ENCODE measurements at places on chromosomes 5 and 9.

GRCh38 chr5:136516637-136517036, 151.3 kb upstream of the TRPC7 start:
- no peak for DNase-seq

DNA sequence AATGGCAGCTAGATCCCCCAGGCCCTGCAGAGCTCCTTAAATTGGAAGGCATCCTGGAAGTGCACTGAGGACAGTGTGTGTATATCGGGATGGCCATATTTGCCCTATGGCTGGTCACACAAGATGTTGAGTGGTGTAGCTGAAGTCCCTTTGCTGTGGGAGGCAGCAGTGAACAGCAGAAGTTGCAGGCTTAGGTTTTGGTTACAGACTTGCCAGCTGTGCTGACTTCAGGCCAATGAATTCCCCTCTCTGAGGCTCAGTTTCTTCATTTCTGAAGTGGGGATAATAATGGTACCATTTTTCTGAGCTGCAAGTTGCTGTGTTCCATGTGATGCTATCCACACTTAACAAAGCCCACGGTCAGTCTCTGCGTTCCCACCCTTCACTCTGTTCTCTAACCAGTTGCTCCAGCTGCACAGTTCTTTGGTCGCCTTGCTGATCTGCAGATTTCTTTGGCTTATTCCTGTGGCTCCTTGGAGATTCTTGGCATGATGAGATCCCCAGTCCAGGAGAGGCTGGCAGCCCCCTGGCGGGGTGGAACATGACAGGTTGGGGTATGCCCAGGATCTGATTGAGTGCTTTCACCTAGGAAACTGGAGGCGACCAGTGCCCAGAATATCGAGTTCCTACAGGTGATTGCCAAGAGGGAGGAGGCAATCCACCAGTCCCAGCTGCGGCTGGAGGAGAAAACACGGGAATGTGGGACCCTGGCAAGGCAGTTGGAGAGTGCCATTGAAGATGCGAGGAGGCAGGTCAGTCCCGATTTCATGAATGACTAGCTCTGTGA, 6.5 kb upstream of the GLE1 start:
- DNase-seq: no peak

GRCh38 chr9:32128546-32128945, 255.9 kb upstream of the ACO1 start:
- no peak for DNase-seq

DNA sequence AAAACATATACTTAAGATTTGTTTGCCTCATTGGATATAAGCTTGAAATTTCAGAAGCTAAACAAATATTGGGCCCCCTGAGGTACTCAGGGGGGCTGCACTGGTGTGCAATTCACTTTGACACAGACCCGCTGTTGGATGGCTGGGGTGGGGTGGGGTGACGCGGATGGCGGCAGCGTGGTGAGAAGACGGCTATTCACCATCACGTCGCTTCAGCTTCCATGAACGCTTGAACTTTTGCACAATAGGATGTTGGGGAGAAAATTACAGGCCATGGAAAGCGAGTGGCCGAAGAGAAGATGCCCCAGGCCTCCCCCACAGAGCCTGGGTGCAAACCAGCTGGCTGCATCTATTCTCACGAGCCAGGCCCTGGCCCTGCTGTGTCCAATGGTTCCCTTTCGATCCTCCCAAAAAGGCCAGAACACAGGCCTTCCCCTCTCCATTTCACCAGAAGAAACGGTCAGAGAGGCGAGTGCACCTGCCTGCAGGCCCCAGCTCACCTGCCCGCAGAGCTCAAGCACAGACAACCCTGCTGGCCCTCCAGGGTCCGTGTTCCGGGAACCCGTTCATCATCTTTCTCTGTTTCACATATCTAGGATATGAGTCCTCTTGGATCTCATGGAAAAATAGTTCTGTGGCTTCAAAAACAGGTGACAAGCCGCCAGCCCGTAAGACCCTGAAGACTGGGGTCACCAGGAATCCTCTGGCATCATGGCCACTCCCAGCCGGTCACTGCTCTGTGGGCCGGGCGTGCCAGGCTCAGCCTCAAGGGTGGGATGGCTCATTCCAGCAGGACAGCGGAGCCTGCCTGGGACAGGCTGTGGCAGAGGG, 46.8 kb upstream of the SARDH start:
- no peak for DNase-seq

- no peak for DNase-seq
Observed at GRCh38 chr9:69193685-69194032, 19.6 kb downstream of the TJP2 start.

DNA sequence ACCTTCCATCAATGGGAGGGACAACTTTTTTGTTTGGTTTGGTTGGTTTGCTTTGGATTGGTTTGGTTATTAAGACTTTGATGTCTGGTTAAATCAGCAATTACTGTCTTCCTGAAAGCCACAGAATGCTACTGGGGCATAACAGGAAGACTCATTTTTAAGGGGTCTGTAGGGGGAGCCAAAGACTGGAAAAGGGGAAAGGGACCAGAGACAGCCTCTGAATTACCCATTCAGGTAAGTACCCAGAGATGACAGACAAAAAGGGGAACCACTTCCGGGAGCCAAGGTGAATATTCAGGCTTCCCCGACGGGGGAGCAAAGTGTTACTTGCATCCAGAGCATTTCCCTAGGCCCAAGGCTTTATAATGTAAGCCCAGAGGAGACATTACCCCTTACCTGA, 4.6 kb upstream of the FEM1C start:
- DNase-seq: no peak

GRCh38 chr9:95757439-95757838, 118.1 kb upstream of the ERCC6L2 start:
- DNase-seq: no peak

- DNase-seq: no peak
Observed at GRCh38 chr9:93702261-93702660, 125.9 kb downstream of the PHF2 start.

DNA sequence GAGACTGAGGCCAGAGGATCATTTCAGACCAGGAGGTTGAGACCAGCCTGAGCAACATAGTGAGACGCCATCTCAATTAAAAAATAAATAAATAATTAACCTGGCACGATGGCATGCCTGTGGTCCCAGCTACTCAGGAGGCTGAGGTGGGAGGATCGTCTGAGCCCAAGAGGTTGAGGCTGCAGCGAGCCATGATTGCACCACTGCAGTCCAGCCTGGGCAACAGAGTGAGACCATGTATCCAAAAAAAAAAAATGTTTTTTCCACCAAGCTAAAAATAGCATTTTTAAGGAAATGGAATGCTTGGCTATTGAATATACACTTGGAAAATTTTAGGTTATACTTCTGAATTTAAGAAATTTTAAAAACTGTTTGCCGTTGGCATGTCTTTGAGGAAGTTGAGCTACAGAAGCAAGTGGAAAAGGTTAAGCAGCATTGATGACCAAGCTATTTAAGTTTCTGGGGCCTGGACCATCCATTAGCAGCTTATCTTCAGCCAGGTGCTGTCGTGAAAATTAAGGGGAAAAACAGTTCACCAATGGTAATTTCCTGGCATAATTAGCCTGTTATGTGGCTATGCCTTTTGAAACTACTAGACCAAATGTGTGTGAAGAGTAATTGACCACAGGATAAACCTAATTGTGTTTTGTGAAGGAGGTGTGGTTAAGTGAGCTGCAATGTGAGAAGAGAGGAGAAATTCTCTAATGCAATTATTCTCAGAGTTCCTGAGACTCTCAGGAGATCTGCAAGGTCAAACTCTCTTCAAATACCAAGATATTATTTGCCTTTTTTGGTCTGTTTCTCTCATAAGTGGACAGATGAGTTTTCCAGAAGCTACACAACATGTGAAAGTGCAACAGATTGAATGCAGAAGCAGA, 21.0 kb downstream of the F2R start:
- DNase-seq: no peak

- DNase-seq: no peak
Observed at GRCh38 chr5:73901043-73901442, 275.0 kb downstream of the ARHGEF28 start.

DNA sequence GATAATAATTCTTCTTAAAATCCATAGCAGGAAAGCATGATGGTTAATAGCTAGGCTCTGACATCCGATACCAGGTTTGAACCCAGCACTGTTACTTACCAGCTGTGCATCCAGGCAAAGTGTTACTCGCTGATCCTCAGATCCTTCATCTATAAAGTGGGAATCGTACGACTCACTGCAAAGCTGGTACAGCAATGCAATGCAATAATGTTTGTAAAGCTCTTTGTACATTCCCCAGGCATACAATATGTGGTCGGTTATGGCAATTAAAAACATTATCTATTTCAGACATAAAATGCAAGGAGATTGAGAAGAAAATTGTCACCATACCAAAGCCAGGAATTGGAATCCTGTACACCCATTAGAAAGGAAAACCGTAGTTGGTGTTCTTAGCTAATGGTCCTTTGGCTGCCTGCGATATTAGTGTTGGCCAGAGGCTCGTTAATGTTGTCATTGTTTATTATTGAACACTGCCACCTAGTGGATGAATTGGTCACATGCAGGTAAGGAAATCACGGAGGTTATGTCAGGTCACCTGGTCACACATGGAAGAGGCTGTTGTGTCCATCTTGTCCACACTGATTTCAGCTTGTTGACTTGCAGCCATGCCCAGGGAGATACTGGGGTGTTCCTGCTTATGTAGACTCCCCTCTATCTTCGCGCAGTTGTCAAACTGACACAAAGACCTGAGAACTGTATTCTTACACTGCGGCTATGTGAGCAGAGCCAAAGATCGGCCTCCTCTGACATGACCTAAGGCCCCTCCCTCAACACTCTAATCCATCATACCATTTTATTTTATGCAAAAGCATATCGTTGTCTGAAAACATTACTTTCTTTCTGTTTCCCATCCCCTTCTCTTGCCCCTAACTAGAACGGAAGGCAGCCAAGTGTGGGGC, 87.5 kb upstream of the PPP2R2B start:
- DNase-seq: no peak

- DNase-seq: no peak
Observed at GRCh38 chr9:36855448-36856315, 178.4 kb downstream of the PAX5 start.

DNA sequence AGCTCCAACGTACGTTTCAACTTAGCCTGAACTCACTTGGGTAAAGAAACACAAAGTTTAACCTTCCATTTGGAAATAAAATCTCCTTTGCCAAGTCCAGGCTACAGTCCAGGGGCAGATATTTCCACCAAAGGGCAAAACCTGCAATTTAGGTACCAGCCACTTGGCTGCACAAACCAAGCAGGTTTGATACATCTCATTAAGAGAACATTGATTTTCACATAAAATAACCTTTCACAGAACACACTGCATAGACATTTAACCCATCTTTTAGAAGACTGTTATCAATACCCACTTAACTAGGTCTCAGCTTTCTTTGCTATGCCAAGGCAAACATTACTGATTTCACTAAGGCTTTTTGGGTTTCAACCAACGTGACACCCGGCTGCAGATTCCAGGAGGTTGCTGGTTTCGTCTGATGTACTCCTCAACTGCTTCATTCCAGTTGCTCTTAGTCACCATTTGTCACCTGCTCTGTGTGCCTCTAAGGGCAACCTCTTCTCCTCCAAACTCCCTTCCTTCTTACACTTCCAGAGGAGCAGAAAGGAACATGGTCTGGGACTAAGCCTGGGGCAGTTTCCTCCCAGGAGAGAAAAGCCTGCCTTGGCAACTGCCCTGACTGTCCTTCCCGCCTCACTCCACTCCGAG, 67.1 kb downstream of the EPB41L4B start:
- DNase-seq: no peak

GRCh38 chr5:15489571-15490235, 10.3 kb upstream of the FBXL7 start:
- DNase-seq: no peak

- peak; percentile 12 for DNase-seq
Observed at GRCh38 chr5:76582230-76583162, 40.7 kb downstream of the F2RL2 start.

DNA sequence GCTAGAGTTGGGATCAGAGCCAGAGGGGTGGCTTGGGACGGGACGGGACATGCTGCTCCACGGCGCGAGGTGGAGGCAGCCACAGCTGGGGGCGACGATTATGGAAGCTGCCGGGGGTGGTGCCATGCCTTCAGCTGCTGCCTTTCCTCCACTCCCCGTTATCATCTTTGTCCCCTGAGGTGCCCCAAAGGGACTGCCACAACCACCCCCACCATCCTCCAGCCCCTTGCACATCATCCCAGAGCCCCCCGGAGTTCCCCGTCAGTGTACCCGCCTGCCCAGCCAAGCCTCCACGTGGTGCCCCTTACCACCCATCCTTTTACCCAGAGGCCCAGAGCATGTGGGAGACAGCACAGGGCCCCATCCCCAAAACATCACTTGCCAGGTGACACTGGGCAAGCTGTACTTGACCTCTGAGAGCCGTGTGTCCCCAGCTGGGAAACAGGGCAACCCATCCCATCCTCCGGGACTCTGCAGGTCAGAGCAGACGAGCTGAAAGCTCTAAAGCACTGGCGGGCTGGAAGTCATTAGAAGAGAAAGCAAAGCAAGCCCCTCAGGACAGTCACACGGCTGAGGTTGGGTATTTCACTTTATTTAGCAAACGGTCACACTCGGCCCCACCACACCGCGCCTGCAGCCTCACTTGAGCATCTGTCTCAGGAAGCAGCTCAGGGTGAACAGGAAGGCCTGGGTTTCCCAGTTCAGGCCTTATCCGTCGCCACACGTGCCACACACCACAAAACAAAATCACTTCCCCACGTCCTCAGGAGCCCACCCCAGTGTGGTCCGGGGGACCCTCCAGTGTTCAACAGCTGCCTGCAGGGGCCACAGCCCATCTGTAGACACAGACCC, 19.5 kb upstream of the MXD3 start:
- no peak for DNase-seq

- DNase-seq: no peak
Observed at GRCh38 chr5:118844351-118844750, 144.0 kb downstream of the DTWD2 start.

- no peak for DNase-seq
Observed at GRCh38 chr9:127977884-127978647, 2.7 kb downstream of the EEIG1 start.

GRCh38 chr9:127438394-127438793, 12.8 kb downstream of the RPL12 start:
- DNase-seq: no peak

- no peak for DNase-seq
Observed at GRCh38 chr9:73143711-73144328, 7.8 kb upstream of the ANXA1 start.

DNA sequence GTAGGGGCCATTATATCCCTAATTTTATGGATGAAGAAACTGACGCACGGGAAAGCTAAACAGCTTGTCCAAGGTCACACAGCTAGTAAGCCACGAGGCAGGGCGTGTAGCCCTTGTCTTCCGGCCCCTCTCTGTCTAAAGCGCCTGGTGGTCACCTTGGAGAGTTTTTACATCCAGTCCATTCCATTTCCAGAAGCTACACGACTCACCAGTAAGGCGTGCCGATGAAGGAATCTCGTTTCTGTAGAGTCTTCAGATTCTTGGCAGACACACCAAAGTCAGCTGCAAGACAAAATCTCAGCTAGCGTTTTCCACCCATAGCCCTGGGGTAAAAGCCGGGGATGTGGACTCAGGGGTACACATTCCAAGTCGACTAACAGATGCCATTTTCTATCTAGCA, 80.5 kb downstream of the STK10 start:
- DNase-seq: no peak

GRCh38 chr9:37392272-37392671, 30.2 kb upstream of the GRHPR start:
- no peak for DNase-seq
